ENCODE measurements at places on chromosomes 5 and 9.

- DNase-seq, result no peak
These were observed 24.3 kb upstream of the PRRC1 start for GRCh38 chr5:127492854-127493738.

- DNase-seq, result no peak
These were observed 91.3 kb downstream of the CAMSAP1 start for GRCh38 chr9:135815830-135816650.

DNA sequence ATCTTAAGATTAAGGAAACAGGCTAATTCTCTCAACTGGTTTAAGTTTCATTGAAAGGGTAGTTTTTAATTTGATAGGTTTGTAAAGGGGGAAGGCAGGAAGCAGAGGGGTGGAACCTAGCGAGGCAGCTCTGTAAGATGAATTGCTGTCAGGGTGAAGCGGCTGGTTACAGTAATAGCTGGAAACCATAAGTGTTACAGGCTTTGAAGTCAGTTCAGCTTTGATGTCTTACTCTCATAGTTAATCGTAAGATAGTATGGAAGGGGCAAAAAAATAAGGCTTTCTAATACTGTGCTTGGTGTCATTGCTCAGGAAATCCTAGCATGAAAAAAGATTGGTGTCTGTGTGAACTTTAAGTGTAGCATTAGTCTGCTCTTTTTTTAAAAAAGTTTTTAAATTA lies 20.3 kb downstream of the POU5F2 start:
- no peak for DNase-seq

DNA sequence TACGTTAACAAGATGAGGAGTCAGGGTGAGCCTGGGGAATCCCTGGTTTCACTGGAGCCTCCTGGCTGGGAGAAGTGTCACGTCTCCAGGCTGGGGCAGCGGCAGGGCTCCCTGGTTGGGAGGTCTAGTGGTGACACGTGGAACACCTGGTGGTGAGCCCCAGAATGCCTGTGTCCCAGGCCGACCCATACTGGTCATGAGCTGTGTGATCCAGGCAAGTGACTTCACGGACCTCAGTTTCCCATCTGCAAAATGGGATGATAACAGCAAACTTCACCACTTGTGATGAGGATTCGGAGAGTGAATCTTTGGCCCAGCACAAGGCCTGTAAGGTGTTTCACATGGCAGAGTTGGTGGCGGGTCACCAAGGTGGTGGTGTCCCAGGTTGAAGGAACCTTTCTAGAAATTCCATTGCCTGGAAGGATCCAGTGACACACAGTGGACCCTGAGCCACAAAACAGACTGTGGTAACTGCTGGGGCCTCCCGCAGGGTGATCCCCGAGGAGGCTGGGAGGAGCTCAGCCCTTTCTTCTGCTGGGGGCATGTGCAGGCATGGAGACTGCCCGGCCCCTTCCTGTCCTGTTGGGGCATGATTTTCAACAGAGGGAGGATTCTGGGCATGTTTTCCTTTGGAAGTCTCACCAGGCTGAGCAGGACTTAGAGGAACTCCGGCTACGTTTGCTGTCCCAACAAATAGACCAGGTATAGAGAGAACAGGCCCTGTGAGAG lies 153.9 kb upstream of the IER5L start:
- DNase-seq, result no peak

- DNase-seq, result no peak
These were observed 48.7 kb downstream of the RUSC2 start for GRCh38 chr9:35538361-35539234.
